ENCODE measurements at places on chromosomes 3 and 15.
A peak's percentile ranks its signal among the peaks of the same experiment; 100 is the strongest.

DNA sequence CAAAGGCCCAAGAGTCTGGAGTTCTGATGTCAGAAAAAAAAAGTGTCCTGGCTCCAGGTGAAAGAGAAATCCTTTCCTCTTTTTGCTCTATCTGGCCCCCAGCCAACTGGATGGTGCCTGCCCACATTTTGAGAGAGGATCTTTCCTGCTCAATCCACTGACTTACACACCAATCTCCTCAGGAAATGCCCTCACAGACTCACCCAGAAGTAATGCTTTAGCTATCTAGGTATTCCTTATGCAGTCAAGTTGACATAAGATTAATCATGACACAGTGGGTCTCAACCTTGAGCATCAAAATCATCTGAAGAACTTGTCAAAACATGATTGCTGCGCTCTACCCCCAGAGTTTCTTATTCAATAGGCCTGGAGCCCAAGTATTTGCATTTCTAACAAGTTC is 31.2 kb downstream of the STRIT1 start:
- no peak for DNase-seq

DNA sequence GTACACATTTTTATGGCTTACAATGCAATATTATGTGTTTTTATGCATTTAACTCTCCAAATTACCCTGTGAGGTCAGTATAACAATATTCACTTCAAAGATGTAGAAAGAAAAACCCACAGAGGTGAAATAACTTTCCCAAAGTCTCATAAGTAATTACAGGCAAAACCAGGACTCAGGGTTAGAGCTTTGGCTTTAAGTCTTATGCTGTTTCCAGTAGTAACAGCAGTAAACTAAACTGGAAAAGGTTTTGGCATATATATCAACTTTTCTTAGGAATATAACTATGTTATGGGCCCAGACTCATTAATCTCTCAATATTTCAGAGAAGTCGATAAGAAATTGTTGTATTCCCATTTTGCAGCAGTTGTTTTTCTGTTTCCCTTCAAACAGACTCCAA is 206.3 kb upstream of the KCNMB2 start:
- DNase-seq, result no peak

- no peak for DNase-seq
These were observed 52.4 kb downstream of the PRKCI start for GRCh38 chr3:170274641-170275040.

GRCh38 chr3:69081583-69082262 is 1.6 kb upstream of the UBA3 start:
- no peak for DNase-seq

DNA sequence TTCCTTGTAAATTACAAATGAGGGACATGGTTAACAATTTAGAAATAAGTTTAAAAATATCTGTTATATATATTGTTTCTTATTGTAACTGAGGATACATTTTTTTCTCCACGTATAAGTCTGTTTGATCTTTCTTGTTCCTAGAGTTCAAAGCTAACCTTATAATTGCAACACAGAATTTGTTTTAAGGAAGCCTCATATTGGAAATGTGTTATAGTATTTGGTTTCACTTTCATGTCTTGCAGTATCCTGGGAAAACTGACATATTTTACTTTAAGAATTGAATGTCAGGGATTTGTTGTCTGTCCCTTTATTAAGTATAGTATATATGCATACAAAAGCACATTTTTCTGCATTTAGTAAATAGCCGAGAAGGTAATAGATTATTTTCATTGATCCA is 23.5 kb upstream of the NIT2 start:
- DNase-seq, result no peak

- DNase-seq, result no peak
These were observed 826.6 kb downstream of the SQOR start for GRCh38 chr15:46461416-46461815.

GRCh38 chr3:55288657-55289056 is 198.4 kb downstream of the WNT5A start:
- no peak for DNase-seq

DNA sequence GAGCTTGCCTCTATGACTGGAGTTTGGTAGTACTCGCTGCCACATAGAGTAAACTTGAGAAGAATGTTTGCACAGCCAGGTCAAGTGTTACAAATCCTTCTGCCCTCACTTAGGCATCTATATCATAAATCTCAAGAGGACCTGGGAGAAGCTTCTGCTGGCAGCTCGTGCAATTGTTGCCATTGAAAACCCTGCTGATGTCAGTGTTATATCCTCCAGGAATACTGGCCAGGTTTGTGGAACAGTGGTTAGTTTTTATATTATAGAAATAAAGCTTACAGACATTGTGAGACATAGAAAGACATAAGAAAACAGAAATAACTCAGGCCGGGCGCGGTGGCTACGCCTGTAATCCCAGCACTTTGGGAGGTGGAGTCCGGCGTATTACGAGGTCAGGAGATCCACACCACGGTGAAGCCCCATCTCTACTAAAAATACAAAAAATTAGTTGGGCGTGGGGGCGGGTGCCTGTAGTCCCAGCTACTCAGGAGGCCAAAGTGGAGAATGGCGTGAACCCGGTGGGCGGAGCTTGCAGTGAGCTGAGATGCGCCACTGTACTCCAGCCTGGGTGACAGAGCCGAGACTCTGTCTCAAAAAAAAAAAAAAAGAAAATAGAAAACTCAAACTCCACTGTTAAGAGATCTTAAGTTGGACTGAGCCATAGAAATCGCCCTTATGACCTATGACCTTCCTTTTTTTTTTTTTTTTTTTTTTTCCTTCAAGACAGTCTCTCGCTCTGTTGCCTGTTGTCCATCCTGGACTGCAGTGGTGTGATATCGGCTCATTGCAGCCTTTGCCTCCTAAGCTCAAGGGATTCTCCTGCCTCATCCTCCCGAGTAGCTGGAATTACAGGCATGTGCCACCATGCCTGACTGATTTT is 2.2 kb downstream of the RPSA start:
- no peak for DNase-seq

GRCh38 chr3:121836064-121836463 is 1.1 kb downstream of the EAF2 start:
- DNase-seq, result peak; percentile 23

DNA sequence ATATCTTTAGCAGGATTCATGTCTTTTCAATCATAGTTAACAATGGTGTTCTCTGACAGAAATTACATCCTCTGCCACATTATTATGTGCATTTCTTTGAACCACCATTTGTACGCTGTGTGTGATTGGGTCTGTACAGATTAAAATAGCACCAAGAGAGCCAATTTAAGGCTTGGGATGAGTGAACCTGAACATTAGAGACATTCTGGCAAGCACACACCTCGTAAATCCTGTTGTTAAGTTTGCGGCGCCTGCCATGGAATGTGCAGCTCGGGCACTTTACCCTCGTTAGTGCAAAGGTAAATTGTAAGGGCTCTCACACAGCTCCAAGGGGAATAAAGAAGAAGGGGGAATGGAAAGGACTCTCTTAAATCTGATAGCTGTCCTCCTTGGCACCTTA is 482.4 kb upstream of the DPPA4 start:
- DNase-seq, result no peak

- DNase-seq, result no peak
These were observed 5.5 kb upstream of the BUB1B start for GRCh38 chr15:40155270-40155910.

DNA sequence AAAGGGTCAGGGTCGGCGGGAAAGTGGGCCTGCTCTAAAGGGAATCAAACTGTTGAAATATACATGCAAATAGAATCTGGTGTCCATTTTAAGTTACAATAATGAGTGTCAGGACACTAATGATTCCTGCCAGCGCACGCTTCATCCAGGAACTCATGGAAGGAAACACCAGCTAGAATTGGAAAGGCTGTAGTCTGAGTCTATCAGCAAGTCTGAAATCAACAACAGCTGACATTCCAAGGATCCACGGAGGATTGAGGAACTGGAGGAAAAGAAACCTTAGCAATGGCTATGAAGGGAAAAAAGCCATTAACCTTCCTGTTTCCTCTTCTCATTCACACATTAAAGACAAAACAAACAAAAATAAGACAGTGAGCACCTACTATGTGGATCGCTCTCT is 1063.1 kb downstream of the NTRK3 start:
- no peak for DNase-seq

- no peak for DNase-seq
These were observed 11.6 kb downstream of the SEC61A1 start for GRCh38 chr3:128063865-128064264.

GRCh38 chr3:108863799-108864135 is 41.2 kb downstream of the TRAT1 start:
- DNase-seq, result no peak

DNA sequence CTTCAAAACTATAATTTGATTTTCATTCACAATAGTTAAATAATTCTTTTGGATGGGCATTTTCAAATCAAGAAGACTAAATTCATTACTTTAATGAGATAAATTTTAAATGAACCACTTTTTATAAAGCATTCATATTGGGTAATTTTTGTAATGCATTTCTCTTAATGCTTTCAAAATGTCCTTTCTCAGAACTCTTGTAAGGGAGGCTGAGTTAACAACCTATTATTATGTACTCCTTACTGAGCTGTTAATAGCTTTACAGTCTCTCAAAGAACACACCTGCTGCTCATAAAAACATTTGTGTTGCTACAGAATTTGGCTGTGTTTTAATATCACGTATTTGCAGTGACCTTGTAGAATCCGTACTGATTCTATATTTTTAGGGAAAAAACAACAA is 334.0 kb upstream of the ARL6 start:
- no peak for DNase-seq

GRCh38 chr3:119211803-119212202 is 28.9 kb downstream of the B4GALT4 start:
- DNase-seq, result no peak

GRCh38 chr3:151430821-151431484 is 29.9 kb downstream of the IGSF10 start:
- DNase-seq, result no peak

- DNase-seq, result no peak
These were observed 48.9 kb upstream of the AGTR1 start for GRCh38 chr3:148648685-148649352.

- DNase-seq, result peak; percentile 68
These were observed at the start of gene LYSMD2 for GRCh38 chr15:51737522-51738305. Gene LYSMD2, minus strand, starts transcription at chr15:51737655. Its CDS starts 33 bp downstream, at chr15:51737622.

DNA sequence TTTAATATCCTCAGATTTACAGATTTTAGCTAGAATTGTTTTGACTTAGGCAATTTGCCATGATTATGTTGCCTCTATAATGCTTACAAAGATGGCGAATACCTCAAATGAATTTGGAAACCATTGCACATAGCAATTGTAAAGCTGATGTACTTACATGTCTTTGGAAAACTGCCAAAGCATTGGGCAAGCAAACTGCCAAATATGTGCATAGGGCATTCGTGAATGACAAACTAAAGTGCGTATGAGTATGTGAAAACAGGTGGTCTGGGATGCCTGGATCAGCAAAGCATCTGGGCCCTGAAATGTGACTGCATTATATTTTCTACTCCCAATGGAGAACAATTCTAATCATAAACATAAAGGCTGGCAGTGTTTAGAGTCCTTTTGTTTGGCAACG is 445.3 kb upstream of the ROBO1 start:
- DNase-seq, result no peak

GRCh38 chr3:151581035-151581434 is 120.2 kb upstream of the IGSF10 start:
- DNase-seq, result no peak

DNA sequence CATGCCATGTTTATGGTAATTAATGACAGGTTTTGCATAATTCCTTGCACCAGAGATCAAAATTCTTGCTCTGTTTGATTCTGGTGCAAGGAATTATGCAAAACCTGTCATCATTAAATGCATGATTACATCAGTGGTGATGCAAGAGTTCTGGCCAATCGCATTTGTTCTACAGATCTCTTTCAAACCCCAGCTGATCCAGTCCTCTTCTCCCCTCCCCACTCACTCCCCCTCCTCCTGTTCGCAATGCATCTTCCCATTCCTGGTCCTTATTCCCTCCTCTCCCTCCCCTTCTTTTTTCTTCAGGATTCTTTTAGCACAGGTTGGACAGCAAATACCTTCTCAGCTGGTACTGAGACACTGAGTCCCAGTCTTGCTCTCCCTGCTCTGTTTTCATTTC is 82.1 kb downstream of the GABRB3 start:
- no peak for DNase-seq

DNA sequence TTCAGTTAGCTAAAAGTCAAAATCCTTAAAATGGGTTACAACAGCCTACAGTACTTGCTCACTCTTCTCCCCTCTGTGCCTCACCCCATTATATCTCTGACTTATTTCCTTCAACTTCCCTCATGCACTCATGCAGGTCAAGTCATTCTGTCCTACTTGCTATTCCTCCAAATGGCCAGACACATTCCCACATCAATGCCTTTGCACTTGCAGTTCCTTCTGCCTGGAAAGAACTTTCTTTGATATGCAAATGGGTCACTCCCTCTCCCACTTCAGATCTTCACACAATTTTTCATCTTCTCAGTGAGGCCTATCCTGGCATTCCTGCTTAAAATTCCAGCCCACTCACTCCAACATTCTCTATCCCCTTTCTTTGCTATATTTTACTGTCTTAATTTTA is 547.2 kb upstream of the TGFBR2 start:
- no peak for DNase-seq

GRCh38 chr15:37679627-37680026 is 254.8 kb upstream of the TMCO5A start:
- DNase-seq, result no peak

GRCh38 chr3:146903927-146904326 is 298.8 kb upstream of the PLSCR5 start:
- no peak for DNase-seq

DNA sequence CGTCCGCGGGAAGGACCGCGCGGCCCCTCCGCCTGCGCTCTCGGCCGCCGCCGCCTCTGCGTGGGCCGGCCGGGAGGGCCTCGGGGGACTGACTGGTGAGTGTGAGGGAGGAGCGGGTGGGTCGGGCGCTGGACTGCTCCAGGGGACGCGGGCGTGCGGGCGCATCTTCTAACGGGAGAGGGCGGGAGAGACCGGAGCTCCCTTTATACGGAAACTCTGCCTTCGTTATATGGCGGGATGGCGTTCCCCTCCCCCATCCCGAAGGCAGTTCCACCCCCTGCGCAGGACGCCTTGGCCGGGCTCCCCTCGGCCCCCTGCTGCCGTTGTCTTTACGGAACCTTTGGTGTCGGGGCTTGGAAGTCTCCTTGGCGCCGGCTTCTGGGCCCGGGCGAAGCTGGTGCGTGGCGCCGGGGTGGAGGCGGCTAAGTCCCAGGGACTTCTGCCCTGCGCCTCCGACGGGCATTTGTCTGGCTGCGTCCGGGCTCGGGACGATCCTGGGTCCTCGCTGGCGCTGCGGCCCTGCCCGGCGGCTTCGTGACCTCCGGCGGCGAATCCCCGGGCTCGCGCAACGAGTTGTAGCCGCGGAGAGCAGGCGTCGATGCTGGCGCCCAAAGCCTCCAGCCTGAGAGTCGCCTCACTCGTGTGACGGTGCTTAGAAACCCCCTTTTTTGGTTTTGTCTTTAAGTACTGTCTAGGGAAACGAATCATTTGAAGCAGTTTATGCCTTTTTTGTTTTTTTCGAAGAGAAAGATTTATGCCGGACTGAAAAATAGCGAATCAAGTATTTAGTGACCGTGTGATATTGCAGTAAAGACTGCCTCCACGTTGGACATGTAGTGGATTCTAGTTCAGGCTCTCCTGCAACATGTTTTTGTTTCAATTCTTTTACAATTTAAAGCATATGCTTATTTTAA is 623 bp downstream of the ZNF639 start:
- DNase-seq, result peak; percentile 76
